RPMI7951 (cell line): ENCODE measurements at places on chromosomes 3 and 15. TPM values are rescaled to one million over a fixed set of nuclear protein-coding genes. Genes with fewer than 3 reads are reported as not detected.

- peak; percentile 76 for DNase-seq
Observed at GRCh38 chr15:34437687-34438086, at the start of gene GOLGA8A. Gene GOLGA8A (minus strand): TSS chr15:34437808. CDS start chr15:34389691, 48,117 bp downstream.

- no peak for DNase-seq
Observed at GRCh38 chr3:123283657-123284398, 82.1 kb downstream of the SEC22A start.

DNA sequence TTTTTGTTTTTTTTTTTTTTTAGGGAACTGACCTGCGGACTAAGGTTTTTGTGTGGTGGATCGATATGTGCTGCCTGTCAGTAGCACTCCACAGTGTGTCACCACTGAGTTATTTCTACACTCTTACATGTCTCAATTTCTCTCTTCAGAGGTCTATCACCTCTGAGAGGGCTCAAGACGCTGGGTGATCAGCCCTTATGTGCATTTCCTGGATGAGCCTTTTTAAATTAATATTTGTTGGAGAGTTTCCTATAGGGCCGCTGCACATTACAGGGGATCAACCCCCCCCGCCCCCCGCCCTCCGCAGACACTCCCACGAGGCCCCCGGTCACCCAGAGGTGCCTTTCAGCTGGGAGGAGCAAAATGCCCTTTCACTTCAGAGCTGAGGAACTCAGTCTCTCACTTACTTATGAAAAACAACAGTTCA lies 34.5 kb upstream of the AP4E1 start:
- no peak for DNase-seq

The MST1 gene
- 0.88 and 3.4 TPM in 2 replicates for total RNA-seq

The VWA5B2 gene
- total RNA-seq = not detected in 2 replicates

The PTH1R gene
- total RNA-seq = not detected in 2 replicates

The IMPG2 gene
- under 0.01 TPM in 2 replicates for total RNA-seq
